GM23248 (cell line): ENCODE measurements at places on chromosomes 13 and 19.

DNA sequence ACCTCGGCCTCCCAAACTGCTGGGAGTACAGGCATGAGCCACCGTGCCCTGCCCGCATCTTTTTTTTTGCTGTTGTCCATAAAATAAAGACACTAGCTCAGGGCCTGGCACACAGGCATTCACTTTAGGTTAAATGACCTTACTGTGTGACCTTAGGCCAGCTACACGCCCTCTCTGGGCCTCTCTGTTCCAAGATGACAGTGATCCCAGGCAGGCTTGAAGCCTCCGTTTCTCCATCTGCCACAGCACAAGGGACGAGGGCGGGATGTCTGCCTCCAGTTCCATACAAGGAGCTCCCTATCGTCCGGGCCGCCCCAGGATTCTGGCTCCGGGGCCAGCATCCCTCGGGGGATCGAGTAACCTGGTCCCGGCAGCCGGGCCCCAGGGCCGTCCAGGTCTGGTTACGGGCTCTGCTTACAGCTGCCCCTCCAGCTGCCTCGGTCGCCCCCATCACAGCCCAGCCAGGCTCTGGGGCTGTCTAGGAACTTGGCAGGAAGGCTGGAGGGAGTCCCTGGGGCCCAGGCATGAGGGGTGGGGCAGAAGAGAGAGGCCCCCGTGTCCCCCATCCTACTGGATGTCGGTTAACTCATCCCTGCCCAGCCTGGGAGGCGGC is 11.9 kb upstream of the SEMA6B start:
- no peak for DNase-seq

- no peak for DNase-seq
These were observed 367.2 kb downstream of the ZNF536 start for GRCh38 chr19:30739394-30739793.

DNA sequence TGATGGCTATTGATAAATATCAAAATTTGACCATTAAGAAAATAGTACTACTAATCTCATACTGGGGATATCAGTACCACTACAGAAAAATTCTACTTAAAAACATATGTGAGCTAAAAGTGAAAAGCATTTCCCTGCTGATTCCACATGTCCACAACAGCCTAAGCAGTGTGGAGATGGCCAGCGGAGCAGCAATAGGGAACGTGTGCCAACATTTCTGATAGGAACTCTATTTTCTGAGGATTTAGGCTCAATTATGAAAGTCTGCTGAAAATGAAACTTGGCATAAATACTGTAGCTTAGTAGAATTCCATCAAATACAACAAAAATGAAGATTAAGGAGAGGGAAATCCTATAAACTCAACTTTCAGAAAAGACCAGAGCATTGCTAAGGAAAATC is 311.6 kb downstream of the ENOX1 start:
- no peak for DNase-seq

DNA sequence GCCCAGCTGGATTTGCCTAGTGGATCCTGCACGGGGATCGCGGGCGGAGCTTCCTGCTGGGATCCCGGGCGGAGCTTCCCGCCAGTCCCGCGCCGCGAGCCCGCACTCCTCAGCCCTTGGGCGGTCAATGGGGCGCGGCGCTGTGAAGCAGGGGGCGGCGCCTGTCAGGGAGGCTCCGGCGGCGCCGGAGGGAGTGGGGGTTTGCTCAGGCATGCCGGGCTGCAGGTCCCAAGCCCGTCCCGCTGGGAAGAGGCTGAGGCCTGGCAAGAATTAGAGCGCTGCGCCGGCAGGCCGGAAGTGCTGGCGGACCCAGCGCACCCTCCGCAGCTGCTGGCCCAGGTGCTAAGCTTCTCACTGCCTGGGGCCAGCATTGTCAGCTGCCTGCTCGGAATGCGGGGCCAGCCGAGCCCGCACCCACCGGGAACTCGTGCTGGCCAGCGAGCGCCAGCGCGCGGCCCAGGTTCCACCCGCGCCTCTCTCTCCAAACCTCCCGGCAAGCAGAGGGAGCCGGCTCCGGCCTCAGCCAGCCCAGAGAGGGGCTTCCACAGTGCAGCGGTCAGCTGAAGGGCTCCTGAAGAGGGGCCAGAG is 119.6 kb downstream of the PRR20E start:
- no peak for DNase-seq
